AG04450 (cell line): ENCODE measurements at places on chromosomes 2 and 18.

GRCh38 chr18:57207124-57207916 lies 60.4 kb downstream of the BOD1L2 start:
- no peak for DNase-seq

- DNase-seq: no peak
Observed at GRCh38 chr2:220259662-220260061, 632.2 kb downstream of the SLC4A3 start.

DNA sequence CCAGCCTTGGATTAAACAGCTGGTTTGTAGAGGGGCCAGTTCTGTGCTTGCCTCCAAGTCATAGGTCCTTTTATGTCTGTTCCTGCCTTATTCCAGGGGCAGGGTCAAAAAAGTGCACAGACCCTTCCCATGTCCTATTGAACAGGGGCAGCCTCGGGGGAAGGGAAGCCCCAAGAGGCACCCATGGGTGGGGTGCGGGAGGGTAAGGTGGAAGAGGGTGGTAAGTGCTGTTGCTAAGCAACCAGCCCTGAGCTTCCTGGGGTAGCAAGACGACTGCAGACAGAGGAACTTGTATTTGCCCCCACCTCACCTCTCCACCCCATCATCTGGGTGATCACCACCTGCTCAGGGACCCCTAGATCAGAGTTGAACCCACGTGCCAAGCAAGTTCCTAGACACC lies 7.7 kb downstream of the DNMT3A start:
- no peak for DNase-seq

DNA sequence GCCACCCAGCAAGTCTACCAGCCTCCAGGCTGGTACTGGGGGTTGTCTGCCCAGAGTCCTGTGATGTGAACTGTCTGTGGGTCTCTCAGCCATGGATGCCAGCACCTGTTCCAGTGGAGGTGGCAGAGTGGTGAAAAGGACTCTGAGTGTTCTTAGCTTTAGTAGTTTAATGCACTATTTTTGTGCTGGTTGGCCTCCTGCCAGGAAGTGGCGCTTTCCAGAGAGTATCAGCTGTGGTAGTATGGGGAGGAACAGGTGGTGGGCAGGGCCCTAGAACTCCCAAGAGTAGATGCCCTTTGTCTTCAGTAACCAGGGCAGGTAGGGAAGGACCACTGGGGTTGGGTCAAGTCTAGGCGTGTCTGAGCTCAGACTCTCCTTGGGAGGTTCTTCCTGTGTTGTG lies 356.7 kb downstream of the STK39 start:
- no peak for DNase-seq

GRCh38 chr2:39659765-39660611 lies 5.7 kb upstream of the TMEM178A start:
- DNase-seq: no peak

DNA sequence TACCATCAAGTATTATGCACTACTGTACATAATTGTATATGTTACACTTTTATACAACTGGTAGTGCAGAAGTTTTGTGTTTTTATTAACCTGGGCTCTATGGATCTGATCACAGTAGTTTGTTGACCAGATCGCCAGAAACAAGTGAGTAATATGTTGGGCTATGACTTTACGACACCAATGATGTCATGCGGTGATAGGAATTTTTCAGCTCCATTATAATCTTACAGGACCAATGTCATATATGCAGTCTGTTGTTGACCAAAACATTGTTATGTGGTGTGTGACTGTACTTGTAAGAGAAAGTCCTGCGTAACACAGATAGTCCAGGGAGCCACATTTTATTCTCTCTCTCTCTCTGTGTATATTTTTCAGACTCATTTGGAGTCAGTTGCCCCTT lies 4.5 kb upstream of the ACOXL start:
- no peak for DNase-seq

DNA sequence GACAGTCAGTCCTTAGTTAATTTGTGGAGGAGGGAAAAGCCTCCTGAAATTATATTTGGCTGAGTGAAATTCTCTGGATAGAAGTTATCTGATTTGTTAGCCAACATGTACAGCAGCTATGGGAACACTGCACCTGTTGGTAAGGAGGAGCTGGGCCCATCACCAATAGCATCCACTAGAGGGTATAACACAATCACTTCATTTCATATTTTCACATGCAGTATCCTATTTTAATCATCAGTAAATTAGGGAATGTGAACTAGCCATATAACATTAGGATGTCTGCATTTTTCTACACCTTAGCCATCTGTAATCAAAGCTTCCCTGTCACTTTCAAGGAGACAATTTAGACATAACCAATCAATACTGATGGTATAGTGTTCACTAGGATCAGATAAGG lies 818.4 kb upstream of the CDH2 start:
- no peak for DNase-seq

DNA sequence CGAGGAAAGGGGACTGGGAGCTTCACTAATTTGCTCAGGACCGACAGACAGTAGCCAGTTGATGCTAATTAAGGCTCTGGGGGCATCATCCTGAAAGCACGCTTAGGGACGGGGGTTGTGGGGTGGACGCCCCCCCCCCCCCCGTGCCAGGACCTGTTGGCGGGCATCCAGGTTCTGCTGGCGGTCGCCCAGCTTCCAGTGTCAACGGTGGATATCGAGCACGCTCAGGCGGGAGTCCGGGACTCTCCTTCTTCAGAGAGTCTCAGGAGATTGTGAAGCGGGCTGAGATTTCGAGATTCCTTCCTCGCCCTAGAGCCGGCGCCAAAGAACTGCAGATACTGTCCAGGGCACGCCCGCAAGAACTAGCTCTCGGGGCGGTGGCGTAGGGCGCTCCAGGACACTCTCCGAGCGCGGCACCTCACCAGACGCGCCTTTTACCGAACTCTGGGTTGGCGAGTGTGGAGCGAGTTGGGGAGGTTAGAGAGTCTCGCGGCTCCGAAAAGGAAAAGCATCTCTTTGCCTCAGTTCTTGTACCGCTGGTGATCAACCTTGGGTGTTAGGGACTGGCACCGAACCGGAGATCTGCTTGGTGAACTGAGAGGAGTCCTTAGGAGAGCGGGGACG lies 5.6 kb downstream of the RAX start:
- no peak for DNase-seq

GRCh38 chr2:46493971-46494250 lies 14.5 kb downstream of the TMEM247 start:
- DNase-seq: no peak

DNA sequence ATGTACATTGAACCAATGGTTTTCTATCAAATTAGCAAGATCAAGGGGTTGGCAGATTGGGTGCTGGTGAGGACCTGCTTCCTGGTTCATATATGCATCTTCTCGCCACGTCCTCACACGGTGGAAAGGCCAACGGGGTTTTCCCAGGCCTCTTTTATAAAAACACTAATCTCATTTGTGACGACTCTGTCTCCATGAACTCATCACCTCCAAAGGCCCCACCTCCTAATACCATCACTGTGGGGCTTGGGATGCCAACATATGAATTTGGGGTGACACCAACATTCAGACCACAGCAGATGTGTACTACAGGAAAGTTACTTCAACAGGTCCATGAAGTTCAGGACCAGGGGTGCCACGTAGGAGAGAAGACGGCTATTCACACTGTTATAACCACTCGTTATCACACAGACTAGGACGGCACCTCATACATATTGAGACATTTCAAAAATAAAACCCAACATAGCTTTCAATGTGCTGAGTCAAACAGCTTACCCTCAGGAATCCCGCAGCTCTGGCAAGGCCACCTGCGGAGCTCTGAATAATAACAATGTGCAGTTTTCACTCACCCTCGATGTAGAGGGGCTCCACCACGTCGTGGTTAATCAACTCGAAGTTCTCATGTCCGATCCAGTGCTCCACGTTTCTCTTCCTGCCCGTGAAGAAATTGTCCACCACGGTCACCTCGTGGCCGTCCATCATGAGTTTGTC lies 49.3 kb downstream of the UXS1 start:
- DNase-seq: no peak

DNA sequence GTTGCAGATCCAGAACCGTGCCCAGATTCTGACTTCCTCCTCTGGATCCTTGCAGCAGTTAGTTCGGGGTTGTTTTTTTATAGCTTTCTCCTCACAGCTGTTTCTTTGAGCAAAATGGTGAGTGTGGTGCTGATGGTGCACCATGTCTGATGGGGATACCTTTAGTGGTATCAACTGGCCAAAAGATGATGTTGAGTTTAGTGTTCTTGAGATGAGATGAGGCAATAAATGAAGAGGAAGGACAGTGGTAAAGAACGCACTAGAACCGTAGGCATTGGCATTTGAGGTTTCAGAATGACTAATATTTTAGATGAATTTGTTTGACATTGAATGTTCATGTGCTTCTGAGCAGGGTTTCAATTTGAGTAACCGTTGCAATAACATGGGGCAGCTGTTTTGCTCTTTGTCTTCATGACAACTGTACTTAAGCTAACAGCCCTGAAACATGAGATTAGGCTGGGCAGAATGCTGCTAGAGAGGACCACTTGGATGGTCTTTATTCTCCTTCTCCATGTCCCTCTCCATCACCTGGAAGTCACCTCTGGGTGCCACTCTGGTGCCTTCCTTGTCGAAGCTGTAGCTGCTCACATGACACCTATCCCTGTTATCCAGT lies 3.9 kb downstream of the CTLA4 start:
- DNase-seq: no peak

- peak; percentile 63 for DNase-seq
Observed at GRCh38 chr2:45743531-45744396, 92.3 kb downstream of the PRKCE start.

- no peak for DNase-seq
Observed at GRCh38 chr2:25814681-25815080, 63.6 kb downstream of the ASXL2 start.

DNA sequence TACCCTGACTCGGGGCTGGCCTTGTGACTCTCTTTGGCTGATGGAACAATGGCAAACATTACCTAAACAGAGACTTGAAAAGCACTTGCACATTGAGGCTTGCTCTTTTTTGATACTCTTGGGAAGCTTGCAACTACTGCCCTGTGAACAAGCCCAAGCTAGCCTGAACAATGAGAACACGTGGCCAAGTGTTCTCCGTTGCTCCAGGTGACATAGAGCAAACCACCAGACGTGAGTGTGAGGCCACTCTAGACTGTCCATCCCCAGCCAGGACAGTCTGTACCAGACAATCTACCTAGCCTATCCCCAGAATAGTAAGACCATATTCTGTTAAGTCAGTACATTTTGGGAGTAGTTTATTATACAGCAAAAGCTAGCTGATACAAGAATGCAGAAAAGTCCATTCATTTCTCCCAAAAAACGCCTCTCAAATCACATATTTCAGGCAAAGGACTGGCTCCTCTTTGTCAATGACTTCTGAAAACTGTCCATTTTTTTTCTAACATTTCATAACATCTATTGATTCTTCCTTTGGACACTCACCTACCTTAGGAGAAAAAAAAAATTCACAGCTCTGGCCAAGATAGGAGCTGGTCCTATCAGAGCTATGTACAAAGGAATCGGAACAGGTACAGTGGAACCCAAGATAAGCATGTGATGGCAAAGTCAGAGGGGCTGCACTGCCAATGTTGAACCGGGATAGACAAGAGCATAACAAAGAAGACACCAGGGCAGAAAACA lies 142.1 kb upstream of the PKDCC start:
- no peak for DNase-seq

DNA sequence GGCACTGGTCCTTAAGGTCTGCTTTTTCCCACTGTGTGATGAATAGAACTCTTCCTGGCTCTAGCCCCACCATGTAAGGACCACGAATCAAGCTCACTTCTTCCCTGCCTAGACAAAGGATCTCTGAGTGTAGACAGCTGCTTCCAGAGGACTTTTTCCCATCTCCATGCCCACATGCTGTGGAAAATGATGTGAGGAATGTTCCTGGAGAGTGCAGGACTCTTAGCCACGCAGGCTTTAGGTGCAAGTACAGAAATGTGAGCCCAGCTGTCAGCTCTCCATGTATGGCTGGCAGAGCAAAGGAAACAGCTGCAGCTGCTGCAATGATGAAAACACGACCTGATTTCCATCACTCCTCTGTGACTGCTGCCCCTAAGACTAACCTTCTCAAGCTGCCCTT lies 35.5 kb downstream of the NXPH2 start:
- no peak for DNase-seq

DNA sequence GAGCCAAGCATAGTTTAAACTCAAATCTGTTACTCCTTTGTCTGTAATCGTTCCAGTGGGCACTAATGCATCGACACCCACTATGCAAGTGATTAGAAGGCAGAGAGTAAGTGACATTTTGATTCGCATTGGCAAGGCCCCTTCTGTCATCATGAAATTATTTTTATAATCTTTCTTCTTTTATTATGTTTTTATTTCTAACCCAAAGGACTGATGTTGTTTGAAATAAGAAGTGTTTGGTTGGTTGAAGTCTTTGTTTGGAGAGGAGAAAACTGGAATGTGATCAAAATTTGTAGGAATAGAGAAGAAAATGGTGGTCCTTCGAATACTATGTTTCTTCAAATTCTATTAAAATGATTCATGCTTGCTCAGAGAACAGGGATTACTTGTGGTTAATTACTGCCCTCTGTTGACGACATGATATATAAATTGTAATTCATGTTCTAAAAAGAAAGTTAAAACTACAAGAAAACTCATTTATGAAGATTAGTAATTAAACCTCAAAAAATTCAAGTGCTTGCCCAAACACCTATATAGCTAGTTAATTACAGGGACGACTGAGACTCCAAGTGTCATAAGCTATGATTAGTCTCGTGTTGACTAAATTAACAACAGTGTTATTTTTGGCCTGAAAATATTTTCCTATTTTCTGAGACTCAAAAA lies 26.4 kb upstream of the TFPI start:
- peak; percentile 55 for DNase-seq

DNA sequence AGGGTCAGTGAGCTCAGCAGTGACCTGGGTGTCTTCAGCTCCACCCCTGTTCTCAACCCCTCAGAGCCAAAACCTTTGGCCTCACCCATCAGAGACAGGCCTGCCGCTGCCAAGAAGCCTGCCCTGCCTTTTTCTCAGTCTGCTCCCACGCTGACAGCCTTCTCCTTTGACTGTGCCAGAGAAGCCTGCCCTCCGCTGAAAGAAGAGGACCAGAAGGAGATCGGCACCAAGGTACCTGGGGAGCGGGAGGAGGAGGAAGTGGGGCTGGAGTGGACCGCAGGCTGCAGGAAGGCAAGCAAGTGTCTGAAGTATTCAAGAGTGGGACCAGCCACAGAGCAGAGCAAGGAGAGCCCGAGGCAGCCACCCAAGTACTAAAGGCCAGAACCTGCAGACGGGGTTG lies 33.2 kb downstream of the TOGARAM2 start:
- no peak for DNase-seq

DNA sequence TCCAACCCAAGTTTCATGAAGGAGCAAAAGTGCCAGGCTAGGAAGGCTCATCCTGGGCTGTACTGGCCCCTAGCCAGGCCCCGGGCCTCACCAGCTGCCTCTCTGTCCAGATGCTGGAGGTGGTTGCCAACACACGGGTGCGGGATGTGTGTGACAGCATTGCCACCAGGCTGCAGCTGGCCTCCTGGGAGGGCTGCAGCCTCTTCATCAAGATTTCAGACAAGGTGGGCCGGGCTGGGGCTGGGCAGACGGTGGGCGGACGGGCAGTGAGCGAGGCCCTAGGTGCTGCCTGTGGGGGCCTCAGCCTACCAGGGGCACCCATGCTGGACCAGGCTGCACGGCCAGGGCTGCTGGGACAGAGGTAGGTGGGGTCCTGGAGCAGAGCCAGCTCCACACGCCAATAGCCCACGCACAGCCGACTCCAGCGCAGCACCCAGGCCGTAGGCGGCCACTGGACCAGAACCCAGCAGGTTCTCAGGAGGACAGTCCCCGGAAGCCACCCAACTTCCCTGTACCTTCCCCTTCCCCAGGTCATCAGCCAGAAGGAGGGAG lies 11.8 kb upstream of the GPR17 start:
- no peak for DNase-seq
